Liver (tissue), 10 donors: ENCODE measurements at places on chromosomes 7 and 10.

GRCh38 chr7:12756821-12757220 is 69.4 kb downstream of the ARL4A start:
- DNase-seq: no peak

- DNase-seq: no peak
These were observed 24.4 kb upstream of the PITRM1 start for GRCh38 chr10:3196958-3197347.

DNA sequence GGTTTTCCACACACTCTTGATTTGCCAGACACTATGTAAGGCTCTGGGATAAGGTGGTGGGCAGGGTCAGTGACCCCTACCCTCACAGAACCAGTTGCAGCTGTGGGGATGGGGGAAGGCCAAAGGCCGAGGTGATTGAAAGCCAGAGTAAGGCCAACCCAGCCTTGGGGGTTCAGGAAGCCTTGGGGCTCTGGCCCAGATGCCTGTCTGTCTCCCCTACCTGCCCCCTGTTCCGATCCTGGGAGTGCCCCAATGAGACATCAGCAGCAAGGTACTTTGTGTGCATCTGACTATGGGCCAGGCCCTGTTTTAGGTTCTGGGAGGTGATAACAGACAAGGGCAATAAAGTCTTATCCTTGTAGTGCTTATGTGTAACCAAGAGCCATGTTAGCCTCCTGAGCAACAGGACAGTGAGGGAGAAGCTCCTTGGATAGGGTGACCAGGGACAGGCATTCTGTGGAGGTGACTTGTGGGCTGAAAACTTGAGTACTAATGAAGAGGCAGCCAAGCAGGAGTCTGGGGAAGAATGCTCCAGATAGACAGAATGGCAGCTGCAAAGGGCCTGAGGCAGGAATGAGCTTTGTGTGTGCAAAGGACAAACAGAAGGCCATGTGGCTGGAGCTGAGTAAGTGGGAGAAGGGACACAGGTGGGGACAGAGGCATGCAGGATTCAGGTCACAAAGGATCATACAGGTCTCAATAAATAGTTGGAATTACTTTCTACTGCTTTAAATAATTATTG is 35.4 kb downstream of the TSPAN14 start:
- DNase-seq: no peak

GRCh38 chr7:113460067-113460466 is 341.7 kb upstream of the SMIM30 start:
- DNase-seq: no peak

GRCh38 chr7:140719721-140720120 is 23.2 kb downstream of the NDUFB2 start:
- DNase-seq: no peak

GRCh38 chr10:114044247-114045135 is 825 bp downstream of the ADRB1 start:
- DNase-seq: no peak

DNA sequence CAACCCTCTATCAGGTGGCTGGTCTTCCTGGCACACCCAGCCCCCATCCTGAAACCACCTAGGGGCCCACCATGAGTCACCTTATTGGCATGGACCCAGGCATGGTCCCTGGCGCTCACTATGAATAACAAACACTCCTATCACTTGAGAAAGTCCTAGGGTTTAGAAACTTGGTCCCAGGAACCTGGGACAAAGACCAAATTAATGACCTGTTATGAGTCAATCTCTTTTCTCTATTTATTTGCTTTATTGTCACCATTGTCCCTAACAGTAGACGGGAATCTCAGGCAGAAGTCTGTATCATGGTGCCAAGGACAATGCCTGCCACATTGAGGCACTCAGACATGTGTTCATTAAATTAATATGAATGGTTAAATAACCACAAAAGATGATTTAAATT is 599.6 kb upstream of the C7orf33 start:
- no peak for DNase-seq

DNA sequence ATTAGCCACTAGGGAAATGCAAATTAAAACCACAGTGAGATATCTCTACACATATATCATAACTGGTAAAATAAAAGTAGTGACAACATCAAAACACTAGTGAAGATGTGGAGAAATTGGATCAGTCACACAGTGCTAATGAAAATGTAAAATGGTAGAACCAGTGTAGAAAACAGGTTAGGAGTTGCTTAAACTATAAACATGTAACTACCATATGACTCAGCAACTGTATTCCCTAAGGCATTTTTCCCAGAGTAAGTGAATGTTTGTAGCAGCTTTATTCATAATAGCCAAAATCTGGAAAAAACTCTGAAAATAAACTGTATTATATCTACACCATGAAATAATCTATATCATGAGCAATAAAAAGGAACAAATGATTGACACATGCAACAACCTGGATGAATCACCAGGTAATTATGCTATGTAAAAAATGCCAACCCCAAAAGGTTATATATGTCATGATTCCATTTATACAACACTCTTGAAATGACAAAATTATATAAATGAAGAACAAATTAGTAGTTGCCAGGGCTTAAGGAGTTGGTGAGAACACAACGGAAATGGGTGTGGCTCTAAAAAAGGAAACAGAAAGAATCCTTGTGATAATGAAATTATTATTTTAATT is 22.8 kb downstream of the SLC25A40 start:
- DNase-seq: no peak
